NK-92 treated with Interleukin-12 subunit alpha and Interleukin-12 subunit beta, amount 100 ng/mL, for 24 hours (cell line): ENCODE measurements at places on chromosomes 16 and 17.

GRCh38 chr17:82287868-82288801 is 14.6 kb upstream of the CSNK1D start:
- no peak for DNase-seq

- DNase-seq: no peak
Observed at GRCh38 chr17:48586355-48587258, 3.4 kb downstream of the HOXB3 start.

DNA sequence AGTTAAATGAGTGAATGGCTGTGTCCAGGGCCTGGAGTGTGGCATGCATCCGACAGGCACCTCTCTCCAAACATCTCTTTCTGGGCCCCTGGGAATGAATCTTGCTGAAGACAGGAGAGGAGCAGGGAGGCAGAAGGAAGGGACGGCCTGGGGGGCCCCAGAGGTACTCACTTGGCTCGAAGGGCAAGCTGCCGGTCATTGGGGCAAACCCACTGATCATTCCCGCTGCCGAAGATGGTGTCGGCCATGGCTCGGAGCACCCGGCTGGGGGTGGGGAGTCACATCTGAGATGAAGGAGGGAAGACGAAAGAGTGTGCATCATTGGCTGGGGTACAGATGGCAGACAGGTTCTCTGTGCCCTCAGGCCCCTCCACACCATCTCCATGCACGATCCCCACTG is 25.3 kb downstream of the RPH3AL start:
- DNase-seq: no peak

DNA sequence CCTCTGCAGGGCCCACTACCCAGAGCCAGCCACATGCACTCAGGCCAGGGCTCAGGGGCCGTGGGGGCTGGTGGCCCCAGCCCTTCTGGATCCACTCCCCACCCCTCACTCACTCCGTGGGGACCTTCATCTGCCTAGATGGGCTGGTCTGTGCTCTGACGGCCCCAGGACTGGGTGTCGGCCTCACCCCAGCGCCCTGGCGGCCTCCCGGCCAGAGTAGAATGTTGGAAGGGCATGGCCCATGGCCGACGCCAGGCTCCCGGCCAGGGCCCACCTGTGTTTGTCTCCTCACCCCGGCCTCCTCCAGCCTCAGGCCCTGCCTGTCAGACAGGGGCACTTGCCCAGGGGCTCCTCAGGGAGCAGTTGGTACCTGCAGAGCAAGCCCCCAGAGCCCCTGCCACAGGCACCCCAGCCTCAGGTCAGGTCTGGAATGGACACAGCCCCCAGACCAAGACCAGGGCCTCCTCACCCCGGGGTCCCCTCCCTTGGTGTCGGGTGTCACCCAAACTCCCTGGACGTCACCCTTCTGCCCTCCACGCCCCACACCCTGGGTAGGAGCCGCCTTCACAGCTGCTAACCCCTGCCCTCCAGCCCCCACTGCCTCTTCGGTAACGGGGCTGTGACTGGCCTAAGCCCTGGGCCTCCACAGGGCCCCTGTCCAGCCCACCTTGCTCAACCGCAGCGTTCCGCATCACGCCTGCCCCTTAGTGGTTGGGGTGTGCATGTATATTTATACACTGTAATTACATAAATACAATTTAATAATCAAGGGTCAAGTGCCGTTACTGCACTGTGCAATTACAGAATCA is 3.0 kb upstream of the CDH15 start:
- DNase-seq: no peak

DNA sequence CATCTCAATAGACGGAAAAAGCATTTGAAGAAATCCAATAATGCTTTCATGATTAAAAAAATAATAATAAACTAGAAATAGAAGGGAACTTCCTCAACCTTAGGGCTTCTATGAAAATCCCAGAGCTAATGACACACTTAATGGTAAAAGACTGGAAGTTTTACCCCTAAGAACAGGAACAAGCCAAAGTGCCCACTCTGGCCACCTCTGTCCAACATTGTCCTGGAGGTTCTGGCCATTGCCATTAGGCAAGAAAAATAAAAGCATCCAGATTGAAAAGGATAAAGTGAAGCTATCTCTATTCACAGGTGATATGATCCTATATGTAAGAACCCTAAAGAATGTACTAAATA is 2.5 kb upstream of the LITAF start:
- DNase-seq: no peak

GRCh38 chr17:39738983-39739884 is 1.5 kb downstream of the GRB7 start:
- DNase-seq: no peak

DNA sequence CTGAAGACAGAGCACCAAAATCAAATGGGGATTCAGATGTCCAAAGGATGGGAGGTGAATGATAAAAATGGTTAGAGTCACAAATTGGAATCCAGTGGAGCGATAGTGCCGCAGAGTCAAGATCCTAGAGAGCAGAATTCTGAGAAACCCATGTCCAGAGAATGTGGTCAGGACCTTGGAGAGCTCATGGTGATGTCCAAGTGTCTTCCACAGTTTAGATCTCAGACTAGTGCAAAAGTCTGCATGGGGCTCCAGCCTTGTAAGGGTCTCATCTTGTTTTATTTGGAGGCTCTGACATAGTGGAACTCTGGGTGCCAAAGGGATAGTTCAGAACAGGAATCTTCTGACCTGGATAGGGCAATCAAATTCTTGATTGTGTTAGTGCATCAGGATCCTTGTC is 245.9 kb upstream of the HSBP1 start:
- no peak for DNase-seq

- no peak for DNase-seq
Observed at GRCh38 chr16:82664181-82664580, 37.4 kb downstream of the CDH13 start.

GRCh38 chr17:9860851-9861250 is 35.1 kb downstream of the GLP2R start:
- DNase-seq: no peak

DNA sequence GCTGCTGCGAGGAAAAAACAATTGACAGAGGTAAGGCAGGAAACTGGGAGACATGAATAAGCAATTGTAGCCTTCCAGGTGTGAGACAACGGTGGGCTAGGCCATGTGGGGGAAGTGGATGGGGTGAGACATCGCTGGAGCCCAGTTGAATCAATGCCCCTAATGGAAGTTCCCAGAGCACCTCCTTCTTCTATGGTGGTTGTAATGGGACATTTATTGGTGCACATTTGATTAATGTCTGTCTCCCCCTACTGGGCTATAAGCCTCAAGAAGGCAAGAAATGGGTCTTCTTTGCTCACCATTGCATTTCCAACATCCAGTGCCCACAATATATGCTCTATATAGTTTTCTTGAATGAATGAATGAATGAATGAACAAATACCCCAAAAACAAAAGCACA is 22.7 kb upstream of the CD300E start:
- DNase-seq: no peak

- DNase-seq: no peak
Observed at GRCh38 chr16:23020084-23020483, 129.2 kb downstream of the USP31 start.

DNA sequence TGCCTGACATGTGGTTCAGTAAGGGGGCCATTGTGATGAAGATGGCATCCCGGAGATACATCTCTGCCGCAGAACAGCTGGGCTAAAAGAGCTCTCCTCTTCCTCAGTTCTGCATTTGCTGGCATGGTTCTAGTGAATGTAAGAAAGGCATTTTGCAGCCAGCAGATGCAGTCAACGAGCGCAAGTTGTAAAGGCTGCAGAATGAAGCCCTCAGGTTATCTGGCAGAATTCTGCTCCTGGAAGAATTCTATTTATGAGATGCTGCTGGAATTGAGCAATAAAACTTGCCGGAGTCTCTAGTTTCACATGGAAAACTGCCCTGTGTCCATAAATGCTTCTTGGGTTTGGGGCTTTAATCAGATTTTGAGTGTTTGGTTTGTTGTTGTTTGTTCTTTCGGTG is 176.8 kb upstream of the HSBP1 start:
- DNase-seq: no peak

- no peak for DNase-seq
Observed at GRCh38 chr17:2564877-2565276, 28.6 kb upstream of the PAFAH1B1 start.

DNA sequence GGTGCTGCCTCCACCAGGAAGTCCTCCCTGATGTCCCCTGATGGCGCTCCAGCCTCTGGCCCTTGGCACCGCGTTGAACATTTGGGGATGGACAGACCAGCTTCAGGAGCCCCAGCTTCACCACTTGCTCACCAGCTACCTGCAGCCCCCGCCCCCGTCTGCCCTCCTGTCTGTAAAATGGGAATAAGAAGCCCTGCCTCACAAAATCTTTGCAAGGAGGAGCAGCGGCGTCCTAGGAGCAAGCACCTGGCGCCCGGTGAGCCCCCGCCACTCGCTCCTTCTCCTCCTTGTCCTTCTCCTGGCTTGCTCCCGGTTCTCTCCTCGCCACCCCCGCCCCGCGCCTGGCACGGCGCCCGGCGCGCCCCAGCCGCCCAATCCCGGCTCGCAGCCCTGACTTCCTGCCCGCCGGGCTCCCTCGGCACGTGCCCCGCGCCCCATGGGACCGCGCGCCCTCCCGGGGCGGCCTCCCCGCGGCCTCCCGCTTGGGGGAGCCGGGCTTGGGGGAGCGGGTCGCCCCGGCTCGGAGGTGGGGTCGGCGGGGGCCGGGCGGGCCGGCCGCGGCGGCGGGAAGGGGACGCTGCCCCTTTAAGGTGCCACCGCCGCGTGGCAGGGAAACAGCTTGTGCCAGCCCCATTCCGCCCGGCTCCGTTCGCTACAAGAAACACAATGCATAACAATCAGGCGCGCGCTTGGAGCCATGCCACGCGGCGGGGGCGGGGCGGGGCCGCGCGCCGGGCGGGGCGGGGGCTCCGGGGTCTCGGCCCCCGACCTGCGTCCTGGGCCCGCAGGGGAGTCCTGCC is 9.1 kb upstream of the PPP1R1B start:
- DNase-seq: peak; percentile 24

DNA sequence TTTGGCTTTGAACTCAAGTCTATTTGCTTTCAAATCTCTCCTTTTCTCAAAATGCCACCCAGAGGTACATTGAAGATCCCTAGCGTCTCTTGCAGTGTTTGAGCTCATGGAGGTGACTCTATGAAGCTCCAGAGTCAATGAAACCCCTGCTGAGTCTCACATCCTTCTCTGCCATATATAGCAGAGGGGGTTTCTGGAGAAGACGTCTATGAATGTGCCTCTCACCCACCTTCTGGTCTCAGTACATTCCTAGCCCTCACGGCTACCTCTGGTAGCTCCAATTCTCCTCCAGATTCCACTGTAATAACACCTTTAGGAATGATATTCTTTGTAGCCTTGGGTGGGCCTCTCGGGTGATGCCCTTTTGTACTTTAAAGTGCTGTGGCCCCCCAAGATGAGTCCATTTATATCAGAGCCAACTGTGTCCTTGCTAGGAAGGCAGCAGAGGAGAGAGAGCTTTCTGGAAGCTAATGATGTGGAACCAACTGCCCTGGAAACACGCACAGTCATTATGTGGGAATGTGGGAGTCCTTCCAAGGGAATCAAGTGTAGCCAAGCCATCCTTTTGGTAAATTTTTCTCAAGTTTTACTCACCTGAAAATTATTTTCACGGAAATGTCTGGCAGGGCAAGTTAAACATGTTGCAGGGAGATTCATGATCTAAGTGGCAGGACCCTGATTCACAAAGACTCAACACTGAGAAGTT is 123.4 kb downstream of the ASIC2 start:
- DNase-seq: no peak

DNA sequence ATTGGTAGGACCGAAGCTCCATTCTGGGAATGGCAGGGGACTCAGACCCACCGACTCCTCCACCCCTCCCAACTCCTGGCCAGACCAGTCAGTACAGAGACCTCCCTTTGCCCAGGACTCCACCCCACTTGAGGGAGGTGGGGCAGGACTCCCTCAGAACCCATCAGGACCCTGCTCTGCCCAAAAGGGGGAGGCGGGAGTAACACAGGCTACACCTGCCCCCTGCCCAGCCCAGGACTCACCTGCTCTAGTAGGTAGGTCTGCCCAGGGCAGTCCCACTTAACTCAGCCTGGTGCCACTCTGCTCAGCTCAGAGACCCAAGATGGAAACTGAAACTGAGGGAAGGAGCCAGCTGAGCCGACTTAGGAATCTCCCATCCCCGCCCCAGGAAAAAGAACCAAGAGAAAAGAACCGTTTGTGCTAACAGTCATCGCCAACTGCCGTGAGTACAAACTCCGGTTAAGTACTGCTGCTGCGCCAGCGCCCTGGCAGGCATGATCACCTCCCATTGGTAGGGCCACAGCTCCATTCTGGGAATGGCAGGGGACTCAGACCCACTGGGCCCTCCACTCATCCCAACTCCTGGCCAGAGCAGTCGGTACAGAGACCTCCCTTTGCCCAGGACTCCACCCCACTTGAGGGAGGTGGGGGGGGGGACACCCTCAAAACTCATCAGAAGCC is 503 bp downstream of the DHX58 start:
- no peak for DNase-seq

DNA sequence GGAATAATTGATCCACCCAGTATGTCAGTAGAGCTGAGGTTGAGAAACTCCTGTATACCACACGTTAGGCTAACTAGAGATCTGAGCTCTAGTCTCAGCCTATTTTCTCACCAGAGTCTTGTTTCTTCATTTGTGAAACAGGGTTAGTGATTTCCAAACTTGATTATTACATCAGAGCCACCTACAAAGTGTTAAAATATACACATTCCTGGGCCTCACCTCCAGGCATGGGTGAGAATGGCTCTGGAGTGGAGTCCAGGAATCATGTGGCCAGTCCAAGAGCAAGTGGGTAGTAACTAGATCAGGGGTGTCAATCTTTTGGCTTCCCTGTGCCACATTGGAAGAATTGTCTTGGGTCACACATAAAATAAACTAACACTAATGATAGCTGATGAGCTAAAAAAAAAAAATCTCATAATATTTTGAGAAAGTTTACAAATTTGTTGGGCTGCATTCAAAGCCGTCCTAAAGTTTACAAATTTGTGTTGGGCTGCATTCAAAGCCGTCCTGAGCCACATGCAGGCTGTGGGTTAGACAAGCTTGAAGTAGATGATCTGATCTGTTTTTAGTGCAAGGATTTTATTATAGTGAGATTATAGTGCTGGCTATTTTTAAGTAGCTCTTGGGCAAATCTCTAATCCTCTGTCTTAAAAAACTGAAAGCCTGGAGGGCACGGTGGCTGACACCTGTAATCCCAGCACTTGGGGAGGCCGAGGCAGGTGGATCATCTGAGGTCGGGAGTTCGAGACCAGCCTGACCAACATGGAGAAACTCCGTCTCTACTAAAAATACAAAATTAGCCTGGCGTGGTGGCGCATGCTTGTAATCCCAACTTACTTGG is 20.4 kb downstream of the PRCD start:
- no peak for DNase-seq

DNA sequence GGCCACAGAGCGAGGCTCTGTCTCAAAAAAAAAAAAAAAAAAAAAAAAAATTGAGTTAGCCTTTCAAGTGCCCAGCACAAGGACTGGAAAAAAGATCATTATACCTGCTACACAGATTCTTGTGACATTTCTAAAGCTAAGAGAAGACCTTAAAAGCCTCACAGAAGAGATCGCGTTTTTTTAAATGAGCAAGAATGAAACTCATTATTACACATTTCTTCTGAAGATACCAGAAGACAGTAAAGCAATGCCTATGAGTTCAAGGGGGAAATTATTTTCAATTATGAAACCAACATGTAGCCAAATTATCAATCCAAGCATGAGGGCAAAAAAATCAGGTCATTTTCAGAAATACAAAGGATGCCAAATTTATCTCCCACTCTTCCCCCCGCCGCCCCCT is 56.8 kb downstream of the MED13 start:
- no peak for DNase-seq
